ENCODE measurements at places on chromosomes 11 and 22. TPM values are rescaled to one million over a fixed set of nuclear protein-coding genes. Genes with fewer than 3 reads are reported as not detected.

GRCh38 chr11:64094463-64095260 lies 58.9 kb downstream of the FLRT1 start:
- no peak for DNase-seq

DNA sequence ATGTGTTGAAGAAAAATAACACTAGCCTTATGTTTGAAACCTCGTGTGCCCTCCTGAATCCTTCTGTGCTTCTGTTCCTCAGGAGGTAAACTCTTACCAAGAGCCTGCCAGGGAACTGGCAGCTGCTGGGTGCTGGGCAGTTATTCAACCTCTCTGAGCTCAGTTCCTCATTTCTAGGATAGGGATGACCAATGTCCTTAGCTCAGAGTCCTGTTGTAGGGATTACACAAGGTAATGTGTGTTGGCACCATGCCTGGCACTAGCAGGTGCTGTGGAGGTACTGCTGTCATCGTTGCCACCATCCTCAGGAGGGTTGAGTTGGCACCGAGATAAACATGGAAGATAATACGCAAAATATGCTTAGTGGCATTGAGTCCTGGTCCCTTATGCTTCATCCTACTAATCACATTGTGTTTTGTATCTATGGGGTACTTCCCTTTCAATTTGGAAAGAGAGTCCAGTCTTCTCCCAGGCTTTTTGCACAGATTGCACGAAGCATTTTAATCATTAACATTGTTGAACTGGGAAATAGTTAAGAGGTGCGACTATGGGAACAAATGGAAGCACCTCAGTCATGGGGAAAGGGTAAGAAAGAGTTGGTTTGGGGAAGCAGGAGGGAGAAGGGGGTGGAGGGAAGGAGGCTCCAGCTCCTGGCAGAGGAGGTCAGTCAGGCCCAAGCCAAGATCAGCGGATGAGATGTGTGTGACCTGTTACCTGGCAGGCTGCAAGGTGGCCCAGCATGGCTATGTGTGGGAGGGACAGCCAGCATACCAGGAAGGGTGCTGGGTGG lies 56.7 kb downstream of the CABIN1 start:
- peak; percentile 6 for DNase-seq

DNA sequence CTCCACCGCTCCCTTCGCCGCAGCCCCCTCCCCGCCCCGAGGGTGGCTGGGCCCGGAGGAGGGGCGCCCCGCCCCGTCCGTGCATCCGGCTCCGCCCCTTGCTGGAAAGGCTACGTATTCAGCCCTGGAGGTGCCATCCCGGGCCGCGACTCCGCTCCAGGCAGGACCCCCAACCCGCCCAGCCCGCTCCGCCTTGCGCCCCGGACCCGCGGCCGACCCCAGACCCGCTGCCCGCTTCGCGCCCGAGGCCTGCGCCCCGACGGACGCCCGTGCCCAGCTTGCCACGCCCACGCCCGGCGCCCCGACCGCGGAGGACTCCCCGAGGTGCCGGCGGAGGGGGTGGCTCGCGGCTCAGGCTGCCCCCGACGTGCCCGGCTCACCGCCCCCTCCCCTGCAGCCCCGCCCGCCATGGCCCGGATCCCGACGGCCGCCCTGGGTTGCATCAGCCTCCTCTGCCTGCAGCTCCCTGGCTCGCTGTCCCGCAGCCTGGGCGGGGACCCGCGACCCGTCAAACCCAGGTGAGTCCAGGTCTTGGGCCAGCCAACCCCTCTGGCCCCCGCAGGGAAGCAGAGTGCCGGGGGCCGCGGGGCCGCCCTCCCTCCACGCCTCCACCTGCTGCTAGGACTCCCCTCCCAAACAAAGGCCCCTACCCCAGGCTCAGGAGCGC lies at the start of gene ADM2:
TSS of gene ADM2 (plus strand) at position 104 of the 667 bp plus-strand sequence. CDS start at position 409, 305 bp downstream.
- DNase-seq: no peak

Gene RAB3IL1
- 14.7 TPM for polyA plus RNA-seq

Gene OR8D1
- polyA plus RNA-seq: not detected

Measured in spinal cord (tissue), 10 donors.